ENCODE measurements at places on chromosomes 11 and 22.

DNA sequence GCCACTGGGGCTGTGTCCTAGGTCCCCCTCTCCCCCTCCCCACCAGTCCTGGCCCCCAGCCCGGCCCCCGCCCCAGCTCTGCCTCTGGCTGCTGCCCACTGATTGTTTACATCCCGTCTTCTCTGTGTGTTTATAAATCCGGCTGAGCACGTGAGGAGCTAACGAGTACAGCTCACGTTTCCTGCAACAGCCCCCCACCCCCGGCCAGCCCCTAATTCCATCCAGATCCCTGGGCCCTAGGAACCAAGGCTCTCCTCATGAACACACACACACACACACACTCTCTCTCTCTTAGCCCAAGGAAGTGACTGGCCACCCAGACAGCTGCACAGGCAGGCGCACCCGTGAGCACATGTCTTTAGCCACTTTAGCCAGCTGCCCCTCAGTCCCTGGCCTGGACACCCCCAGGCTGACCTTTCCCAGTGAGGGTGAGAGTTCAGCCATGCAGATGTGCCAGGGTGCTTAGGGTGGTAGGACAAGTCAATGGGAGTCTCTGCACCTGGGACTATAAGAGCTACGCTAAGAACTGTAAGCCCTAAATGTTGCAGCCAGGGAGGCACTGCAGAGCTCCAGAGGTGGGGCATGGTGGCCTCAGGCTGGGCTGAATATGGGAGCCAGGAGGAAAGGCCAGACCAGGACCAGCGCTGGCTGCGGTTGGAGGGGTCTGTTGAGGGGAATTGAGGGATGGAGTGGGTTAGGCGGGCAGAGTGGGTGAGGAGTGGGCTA lies 2.9 kb downstream of the CLCF1 start:
- DNase-seq = no peak

GRCh38 chr22:35956850-35957249 lies 71.8 kb downstream of the RBFOX2 start:
- DNase-seq = no peak

GRCh38 chr11:24421766-24422165 lies 75.1 kb upstream of the LUZP2 start:
- no peak for DNase-seq

DNA sequence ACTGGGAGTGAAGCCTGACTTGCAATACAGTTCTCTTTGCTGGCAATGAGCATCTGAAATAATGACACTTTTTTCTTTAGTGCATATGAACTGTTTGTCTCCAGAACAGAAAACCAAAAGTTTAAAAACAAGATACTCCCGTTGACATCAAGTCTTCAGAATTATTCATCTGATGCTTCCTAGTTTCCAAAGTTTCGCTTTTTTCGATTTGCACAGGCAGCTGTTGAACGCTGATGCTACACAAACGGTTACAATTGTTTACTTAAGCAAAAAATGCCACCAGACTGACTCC lies 612 bp upstream of the BIRC2 start:
- no peak for DNase-seq

GRCh38 chr11:64884019-64884418 lies 5.6 kb upstream of the EHD1 start:
- no peak for DNase-seq

All from glutamatergic neuron (in vitro differentiated cells).